Aorta (tissue), 5 donors: ENCODE measurements at places on chromosomes 2 and 18. TPM values are rescaled to one million over a fixed set of nuclear protein-coding genes. Genes with fewer than 3 reads are reported as not detected.
A peak's percentile ranks its signal among the peaks of the same experiment; 100 is the strongest.

Gene LOXHD1
- 0.16 TPM for total RNA-seq

Gene RNF125
- 6.7 TPM for total RNA-seq

Gene PGAP1
- 10.9 TPM for total RNA-seq

Gene SYT4
- total RNA-seq = not detected

Gene ASXL2
- 25.3 TPM for total RNA-seq

Gene DPYSL5
- total RNA-seq = not detected

Gene GULP1
- 68.8 TPM for total RNA-seq

- DNase-seq = no peak
These were observed 5.3 kb downstream of the SAG start for GRCh38 chr2:233312874-233313273.

- no peak for DNase-seq
These were observed 6.7 kb downstream of the BCL2 start for GRCh38 chr18:63312737-63313395.

DNA sequence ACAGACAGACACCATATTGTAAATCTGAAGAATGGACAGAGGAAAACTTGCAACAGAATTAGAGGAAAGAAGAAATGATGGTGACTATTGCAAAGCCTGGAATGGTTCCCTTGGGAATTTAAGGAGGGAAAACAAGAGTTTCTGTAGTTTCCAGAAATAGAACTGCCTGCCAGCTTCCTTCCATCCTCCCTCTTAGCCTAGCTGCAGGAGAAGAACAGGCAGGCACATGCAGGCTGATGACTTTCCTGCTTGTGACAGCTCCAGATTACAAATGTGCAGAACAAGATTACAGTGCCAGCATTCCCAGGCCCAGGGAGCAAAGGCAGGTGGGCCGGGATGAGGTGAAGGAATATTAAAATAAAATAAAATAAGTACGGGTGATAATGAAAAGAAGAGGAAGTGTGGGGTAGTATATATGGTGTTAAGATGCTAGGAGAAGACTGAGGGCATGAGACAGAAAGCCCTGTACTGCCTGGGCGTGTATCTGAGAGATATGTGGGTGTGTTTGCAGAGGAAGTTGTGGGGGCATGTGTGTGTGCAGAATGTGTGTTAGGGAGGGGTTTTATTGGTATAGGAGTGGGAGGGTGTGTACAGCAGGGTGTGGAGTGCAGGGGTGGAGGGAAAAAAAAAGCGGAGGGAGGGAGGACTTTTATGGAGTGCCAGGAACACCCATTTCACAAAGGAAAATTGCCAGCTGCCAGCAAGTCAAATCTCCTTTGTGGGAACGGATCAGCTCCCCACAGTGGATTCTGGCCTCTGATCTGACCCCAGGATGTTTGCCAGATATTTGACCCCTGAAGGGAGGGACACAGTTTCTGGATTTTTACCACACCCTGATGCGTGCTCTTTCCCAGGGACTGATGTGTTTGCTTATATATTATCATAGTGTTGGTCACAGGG is 43.9 kb upstream of the NEMP2 start:
- DNase-seq = no peak

DNA sequence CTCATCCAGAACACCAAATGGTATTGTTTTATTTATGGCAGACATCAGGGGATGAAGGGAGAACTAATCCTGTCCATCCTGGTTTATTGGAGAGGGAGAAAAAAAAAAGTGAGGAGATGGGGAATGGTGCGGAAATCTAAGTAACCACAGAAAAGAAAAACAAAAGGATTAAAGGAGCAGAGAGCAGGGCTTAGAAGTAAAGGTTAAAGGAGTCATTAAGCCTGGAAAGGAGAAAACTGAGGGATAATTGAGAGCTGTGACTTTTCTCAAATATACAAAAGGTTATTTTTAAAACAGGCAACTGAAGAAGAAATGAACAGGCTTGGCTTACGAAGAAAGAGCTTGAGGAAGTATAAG is 127.2 kb upstream of the PPP1CB start:
- no peak for DNase-seq

GRCh38 chr2:579351-579886 is 97.8 kb downstream of the TMEM18 start:
- no peak for DNase-seq

DNA sequence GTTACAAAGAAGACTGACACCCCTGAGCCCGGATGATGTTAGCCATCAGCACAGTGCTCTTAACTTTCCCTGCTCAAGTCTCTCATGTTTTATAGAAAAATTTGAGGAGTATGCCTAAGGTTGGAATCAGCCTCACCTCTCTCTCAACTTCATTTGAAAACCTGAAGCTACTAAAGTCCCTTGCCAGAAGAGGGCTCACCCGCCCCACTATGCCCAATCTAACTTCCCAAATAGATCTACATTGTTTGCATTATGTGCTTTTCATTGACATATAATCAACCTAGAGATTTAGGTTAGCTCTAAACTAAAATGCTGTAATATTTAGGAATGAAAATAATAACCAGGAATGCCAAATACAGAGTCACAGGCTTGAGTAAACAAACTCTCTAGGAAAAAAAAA is 305.4 kb downstream of the NCKAP5 start:
- no peak for DNase-seq

- DNase-seq = no peak
These were observed 81.5 kb downstream of the ZNF407 start for GRCh38 chr18:74679006-74679678.

DNA sequence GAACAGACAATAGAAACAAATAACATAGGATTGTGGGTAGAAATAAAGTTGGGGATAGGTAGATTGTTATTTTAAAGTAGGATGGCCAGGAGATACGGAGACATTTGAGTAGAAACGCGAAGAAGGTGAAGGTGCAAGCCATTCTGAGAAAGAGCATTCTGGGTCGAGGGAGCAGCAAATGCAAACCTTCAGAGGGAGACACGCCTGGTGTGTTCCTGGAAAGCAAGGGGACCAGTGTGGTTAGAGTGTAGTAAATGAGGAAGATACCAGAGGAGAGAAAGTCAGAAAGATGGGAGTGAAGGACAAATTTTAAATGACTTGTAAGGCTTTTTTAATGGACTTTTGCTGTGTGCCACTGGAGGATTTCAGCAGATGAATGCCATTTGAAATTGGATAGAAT is 1.7 kb downstream of the CYP20A1 start:
- DNase-seq = no peak

Gene MDH1B
- total RNA-seq = 0.29 TPM

Gene RNASEH1
- 19.9 TPM for total RNA-seq

DNA sequence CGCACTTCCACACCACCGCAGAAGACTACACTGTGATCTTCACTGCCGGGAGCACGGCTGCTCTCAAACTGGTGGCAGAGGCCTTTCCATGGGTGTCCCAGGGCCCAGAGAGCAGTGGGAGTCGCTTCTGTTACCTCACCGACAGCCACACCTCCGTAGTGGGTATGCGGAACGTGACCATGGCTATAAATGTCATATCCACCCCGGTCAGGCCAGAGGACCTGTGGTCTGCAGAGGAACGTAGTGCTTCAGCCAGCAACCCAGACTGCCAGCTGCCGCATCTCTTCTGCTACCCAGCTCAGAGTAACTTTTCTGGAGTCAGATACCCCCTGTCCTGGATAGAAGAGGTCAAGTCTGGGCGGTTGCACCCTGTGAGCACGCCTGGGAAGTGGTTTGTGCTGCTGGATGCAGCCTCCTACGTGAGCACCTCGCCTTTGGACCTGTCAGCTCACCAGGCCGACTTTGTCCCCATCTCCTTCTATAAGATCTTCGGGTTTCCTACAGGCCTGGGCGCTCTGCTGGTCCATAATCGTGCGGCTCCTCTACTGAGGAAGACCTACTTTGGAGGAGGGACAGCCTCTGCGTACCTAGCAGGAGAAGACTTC is 12.5 kb downstream of the MOCOS start:
- DNase-seq = no peak

DNA sequence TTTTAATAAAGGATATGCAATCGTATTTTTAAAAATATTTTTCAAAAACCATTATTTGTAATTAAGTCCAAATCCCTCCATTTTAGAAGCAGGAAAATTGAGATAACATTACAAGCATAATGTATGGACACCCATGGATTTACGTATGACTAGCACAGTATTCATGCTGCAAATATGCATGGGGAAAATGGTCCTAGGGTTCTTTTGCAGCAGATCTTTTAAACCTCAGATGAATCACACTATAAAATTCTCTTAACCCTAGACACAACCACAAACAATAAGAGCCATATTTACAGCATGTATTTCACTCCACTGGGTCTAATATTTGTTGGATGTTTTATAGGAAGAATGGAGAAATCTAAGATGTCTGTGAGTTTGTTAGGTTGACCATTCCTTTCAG is 453.4 kb downstream of the TGIF1 start:
- DNase-seq = no peak

DNA sequence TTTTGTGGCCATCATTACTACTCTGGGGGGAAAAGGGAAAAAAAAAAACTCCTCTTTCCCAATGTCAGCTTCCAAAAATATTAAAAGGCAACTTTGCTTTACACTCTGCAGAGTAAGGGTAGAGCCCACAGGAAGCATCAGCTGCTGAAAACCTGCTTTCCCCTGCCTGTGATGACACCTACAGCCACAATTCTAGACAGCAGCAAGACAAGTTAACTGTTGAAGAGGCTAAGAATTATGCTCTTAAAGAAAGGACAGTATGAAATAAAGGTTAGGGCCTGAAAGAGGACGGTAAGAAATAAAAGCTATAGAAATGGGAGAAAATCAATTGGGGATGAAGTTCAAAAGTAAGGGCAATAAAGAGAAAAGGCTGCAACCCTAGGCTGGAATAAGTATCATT is 3.0 kb downstream of the PDE11A start:
- DNase-seq = no peak

Gene CRYGD
- not detected for total RNA-seq

- DNase-seq = peak; percentile 80
These were observed 646 bp downstream of the PHLPP1 start for GRCh38 chr18:62715759-62716615.

Gene SERPINB12
- total RNA-seq = not detected

DNA sequence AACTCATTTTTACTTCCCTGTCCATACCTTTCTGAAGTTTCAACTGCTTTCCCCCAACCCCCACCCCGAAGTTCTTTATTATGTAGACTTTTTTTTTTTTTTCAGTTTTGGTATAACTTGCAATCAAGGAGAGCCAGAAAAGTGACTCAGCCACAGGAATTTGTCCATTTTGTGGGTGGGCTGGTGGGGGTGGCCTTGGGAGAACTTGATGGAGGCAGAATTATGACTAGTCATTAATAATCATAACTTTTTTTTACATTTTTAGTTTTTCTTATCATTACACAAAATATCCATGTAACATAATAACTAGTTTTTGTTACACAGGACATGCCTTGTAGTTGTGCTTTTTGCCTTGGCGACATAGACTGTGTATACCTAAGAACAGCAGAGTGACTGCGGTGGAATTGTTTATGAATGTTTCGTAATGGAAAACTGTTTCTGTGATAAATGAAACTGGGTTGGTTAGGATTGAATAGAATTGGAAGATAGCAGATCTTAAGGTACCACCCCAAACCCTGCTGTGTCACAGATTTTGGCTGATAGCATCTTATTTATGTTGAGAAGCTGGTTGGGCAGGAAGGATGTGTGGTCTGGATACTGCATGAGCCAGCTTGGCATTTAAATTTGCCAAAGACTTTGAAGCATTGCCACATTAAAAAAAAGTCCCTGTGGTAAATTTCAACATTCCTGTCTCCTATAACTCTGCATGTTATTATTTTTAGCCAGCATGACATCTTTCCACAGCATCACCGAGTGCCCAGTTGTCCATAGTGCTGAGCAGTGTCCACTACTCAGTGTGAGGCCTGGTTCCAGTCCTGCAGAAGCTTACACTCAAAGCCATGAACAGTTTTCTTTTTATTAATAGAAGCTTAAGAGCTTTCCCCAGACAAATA is 30.7 kb downstream of the LYPD6B start:
- no peak for DNase-seq

Gene FKBP7
- 28.0 TPM for total RNA-seq

Gene MYOM1
- total RNA-seq = 26.3 TPM

DNA sequence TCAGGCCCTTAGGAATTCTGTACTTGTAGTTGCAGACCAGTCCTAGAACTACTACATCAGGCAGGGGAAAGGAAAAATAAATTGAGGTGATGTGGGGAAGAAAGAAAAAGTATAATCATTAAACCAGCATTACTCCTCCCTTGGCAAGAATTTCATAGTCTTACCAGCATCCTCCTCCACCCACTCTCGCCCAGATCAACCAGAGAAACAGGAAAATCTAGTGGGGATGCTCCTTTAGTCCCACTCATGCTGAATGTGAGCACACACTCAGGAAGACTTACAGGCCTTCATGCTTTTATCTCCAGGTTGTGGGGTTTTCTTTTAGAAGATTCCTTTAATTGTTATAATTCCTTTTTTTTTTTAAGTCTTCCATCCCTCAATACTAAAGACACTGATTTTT is 129.3 kb upstream of the CCDC150 start:
- no peak for DNase-seq

DNA sequence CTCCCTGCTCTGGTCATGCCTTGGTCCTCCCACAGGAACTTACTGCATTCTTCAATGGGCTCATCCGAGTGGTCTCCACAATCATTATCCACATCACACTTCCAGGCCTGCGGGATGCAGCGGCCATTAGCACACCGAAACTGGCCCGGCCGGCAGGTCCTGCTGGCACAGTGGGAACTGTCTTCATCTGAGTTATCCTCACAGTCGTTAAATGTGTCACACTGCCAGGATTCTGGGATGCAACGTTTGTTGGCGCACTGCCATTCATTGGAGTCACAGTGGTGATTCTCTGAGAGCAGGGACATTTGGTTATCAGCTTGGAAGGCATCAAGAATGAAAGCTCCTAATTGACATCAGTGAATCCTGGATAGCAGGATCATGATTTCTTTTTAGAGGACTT is 104.5 kb downstream of the DHRS9 start:
- DNase-seq = no peak

Gene RNF152
- total RNA-seq = 24.9 TPM

Gene DCC
- total RNA-seq = 0.78 TPM

Gene SNX17
- 90.5 TPM for total RNA-seq

- DNase-seq = no peak
These were observed 70.1 kb downstream of the ONECUT2 start for GRCh38 chr18:57505231-57505630.

DNA sequence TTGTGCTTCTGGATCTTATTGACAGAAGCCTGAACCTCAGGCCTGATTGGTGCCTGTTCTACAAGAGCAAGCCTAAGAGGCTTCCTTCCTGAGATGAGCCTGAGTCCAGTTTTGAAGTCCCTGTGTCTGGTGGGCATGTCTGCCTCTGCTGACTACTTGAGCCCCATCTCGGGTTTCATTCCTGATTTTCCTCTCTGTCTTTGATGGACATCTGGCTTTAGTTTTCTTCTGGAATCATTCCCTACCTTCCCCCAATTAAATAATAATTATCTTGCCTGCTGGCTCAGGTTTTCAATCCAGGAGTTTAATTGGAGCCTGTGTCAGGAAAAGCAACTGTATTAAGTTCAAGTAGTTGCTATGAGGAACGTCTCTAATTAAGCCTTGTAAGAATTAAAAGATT is 135.5 kb upstream of the MC4R start:
- no peak for DNase-seq

DNA sequence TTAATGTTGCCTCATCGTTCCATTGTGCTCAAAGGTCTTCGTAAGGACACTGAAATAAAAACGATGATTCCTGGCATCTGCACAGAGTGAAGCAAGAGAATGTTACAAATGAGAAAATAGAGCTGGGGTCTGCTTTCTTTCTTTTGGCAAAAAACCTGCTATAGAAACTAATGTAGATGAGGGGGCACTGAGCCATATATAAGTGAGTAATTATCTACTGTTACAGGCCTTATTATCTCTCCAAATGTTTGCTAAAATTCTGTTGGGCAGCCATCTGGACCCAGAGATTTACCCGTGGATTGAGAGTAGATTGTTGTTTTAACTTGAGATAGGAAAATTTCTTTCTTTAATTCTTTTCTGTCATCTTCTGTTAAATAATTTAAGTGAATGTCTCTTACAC is 472.5 kb upstream of the PIK3C3 start:
- DNase-seq = no peak

Gene TRAPPC8
- total RNA-seq = 36.3 TPM

Gene SERPINB11
- not detected for total RNA-seq
